ENCODE measurements at places on chromosomes 16 and 17.

DNA sequence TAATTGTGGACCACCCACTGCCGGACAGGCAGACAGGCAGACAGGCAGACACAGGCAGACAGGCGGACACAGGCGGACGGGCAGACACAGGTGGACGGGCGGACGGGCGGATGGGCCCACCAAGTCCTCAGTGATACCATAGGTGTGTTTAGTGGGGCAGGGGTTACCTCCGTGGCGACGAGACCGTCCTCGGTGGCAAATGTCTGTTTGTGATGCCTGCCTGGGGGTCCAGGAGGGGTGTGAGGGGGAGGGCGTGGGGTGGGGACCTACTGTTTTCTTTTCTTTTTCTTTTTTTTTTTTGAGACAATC is 76.7 kb downstream of the RTN4RL1 start:
- no peak for DNase-seq

- DNase-seq, result no peak
Measured at GRCh38 chr16:30368122-30368791, 2.0 kb downstream of the TBC1D10B start.

GRCh38 chr16:1057252-1057932 is 15.2 kb upstream of the SSTR5 start:
- DNase-seq, result peak; percentile 25

- no peak for DNase-seq
Measured at GRCh38 chr16:75861311-75862097, 135.2 kb upstream of the CPHXL start.

GRCh38 chr16:20860361-20860760 is 39.8 kb downstream of the DCUN1D3 start:
- DNase-seq, result no peak

GRCh38 chr17:61219460-61219859 is 180.2 kb upstream of the TBX2 start:
- no peak for DNase-seq

GRCh38 chr17:81200695-81201580 is 21.8 kb downstream of the CEP131 start:
- DNase-seq, result no peak

- DNase-seq, result no peak
Measured at GRCh38 chr17:40922239-40922638, 15.2 kb downstream of the KRT23 start.

- DNase-seq, result no peak
Measured at GRCh38 chr16:67202956-67203493, 4.1 kb downstream of the ELMO3 start.

DNA sequence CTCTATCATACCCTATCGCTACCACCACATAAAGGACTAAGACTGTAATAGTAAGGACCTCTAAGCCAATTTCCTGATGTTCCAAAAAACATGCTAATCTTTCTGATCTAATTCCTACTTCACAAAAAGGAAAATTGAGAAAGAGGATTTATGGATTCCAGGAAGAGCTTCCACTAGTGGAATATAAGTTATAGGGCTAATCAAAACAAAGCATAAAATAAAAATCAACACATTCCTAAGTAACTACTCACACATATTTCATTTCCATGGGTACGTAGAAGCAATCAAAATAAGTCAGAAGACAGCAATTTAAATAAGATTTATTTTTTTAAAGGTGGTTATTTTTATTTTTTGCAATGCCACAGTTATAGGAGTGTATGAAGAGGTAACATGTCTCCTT is 12.4 kb downstream of the CCDC43 start:
- DNase-seq, result no peak

DNA sequence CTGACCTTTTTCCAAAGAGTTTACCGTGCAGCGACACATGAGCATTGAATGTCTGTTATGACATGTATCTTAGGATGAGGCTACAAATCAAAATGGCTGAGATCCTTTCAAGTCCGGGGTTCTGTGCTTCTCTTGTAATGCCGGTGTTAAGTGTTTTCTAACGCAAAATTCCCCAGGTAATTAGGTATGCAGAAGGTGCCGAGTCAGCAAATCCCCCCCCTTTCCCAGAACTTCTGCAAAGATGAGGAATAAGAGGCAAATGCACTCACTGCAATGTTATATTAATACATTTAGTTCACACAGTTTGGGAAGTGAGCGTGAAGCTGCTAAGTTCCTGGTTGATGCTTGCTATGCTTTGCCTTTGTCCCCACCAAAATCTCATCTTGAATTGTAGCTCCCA is 36.3 kb upstream of the MLYCD start:
- DNase-seq, result no peak

DNA sequence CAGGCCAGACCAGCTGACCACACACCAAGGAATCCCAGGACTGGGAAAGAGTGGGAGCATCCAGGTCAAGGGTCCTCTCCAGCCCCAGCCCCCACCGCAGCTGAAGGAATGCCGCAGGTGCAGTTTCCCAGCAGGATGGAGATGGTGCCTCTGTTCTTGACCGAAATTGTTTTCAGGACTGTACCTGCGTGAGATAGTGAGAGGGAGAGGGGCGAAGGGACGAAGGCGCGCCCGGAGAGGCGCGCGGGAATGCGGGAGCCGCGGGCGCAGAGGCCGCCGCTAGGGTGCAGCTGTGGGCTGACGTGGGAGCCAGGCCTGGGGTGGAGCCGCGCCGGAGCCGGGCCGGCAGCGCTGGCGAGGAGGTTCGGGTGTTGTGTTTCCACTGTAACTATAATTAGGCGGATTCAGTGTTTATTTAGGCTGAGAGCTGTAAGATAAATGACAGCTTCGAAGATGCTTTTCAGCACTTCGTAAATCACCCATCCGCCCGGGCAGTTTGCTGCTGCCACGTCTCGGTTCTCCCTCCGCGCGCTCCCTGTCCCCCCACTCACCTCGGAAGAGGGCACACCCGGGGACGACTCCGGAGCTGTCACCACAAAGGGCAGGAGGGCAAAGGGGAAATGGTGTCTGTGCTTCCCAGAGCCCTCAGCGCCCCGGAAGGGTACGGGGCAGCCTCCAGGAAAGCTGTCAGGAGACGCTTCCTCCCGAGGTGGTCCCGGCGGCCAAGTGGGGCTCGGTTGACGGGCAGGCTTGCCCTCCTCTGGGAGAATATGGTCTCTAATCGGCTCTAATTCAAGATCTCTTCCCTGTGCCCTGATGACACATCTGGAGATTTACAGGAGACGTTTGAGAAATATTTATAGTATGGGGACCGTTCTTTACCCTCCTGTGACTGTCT is 38.2 kb downstream of the HOXB1 start:
- DNase-seq, result peak; percentile 36

GRCh38 chr16:2039274-2040031 is 8.2 kb downstream of the NTHL1 start:
- DNase-seq, result no peak

DNA sequence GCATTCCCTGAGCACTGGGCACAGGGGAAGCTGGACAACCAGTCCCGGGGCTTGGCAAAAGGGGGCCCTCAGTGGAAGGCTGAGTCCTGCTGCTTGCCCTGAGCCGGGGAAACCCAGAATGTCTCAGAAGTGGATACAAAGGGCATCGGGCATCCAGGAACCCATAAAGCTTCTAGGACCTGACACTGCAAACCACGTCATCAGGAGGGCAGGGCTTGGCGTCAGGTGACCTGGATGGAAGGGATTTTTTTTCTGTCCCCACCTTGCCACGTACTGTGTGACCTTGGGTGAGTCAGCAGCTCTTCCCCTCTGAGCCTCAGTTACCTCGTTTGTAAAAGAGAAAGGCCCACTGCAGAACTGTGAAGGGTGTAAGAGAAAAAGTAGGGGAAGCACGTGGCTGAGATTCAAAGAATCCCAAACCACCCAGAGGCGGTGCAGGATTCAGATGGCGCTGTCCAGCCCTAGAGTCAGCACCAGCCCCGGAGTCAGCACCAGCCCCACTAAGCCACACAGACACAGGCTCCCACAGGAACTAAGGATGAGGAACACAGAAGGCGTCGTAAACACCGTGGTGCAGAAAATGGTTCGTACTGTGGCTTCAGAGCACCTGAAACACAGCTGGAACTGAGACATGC is 53.7 kb downstream of the C16orf95 start:
- no peak for DNase-seq

DNA sequence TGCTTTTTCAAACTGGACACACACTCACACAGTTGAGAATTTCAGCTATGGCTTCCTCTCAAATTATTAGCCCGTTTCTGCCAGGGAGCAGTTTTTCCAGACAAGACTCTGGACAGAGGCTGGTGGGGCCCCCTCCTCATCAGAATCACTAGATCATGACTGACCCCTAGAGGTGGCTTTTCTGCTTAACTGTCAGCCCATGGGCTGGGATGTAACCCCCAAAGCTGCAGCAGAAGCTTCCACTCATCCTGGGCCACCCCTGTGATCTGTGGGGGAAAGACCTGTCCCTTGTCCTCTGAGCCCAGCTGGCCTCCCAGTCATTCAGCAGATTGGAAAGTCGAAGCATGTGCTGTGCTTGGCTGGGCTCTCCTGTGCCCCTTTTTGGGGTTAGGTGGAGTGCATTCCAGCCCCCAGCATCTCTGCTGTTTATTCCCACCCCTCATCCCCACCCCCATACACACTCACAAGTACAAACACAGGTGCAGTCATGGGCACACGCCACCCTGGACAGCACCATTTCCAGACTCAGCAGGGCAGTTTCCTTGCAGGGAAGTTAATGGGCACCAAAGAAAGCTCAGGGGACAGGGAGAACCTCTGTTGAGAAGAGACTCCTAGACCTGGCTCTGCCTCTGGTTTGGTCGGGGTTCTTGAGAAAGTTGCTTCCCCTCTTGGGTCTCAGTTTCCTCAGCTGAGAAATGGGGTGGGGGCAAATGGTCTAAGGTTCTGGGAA is 77.6 kb upstream of the RBL2 start:
- no peak for DNase-seq

DNA sequence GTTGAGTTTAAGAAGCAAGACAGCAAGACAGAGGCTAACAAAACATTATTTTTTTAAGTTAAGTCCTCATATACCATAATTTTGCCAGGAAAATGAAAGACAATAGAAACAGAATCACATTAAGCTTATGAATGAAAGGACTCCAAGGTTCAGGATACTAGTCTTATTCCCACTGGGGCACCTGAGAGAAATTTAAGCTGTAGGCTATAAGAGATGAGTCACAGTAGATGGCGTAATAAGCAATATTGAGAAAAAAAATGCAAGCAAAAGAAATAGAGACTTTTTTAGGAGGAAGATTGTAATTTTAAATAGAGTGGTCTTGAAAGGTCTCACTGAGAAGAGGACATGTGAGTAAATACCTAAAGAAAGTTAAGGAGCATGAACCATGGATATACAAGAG is 57.1 kb upstream of the KIF2B start:
- no peak for DNase-seq

GRCh38 chr16:81487301-81487720 is 42.7 kb downstream of the CMIP start:
- no peak for DNase-seq

DNA sequence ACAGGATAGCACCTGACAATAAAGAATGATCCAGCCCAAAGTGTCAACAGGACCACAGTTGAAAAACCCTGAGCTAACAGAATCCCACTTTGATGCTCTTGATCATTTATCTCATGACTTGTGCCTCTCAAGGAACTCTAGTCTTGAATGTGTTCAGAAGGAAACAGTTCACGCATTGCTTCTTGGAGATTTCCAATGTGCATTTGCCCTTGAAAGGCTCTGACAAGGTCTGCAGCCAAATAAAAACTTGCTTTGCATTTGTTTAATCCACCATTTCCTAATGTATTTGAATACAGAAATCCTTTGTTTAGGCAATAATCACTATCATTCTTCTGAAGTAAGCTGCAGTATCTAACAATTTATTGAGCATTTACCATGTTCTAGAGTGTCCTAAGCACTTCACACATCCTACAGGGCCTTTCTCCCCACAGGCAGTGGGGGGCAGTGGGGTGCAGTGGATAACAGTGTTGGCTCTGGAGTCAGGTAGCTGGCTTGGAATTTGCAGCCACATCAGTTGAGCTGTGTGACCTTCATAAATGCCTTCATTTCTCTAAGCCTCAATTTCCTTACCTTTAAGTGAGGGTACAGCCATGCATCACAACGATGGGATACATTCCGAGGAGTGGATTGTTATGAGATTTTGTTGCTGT is 239.7 kb downstream of the XYLT1 start:
- no peak for DNase-seq

DNA sequence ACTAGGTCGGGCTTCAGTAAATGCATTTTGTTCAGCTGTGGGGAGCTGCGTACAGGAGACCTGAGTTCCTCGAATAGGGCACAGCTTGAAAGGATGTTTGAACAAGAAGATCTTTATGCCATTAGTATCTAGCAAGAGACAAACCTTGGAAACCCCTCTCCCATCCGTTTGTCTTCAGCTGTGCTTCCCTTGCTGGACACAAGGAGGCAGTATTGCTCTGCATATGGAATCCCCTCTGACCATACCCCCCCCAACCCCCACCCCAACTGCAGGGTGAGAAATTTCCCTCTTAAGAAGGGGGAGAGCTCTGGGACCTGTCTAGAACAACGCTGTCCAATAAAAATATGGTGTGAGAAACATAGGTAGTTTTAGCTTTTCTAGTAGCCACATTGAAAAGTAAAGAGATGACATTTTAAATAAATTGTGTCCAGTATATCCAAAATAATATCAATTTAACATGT is 1.6 kb downstream of the MRM1 start:
- peak; percentile 26 for DNase-seq

DNA sequence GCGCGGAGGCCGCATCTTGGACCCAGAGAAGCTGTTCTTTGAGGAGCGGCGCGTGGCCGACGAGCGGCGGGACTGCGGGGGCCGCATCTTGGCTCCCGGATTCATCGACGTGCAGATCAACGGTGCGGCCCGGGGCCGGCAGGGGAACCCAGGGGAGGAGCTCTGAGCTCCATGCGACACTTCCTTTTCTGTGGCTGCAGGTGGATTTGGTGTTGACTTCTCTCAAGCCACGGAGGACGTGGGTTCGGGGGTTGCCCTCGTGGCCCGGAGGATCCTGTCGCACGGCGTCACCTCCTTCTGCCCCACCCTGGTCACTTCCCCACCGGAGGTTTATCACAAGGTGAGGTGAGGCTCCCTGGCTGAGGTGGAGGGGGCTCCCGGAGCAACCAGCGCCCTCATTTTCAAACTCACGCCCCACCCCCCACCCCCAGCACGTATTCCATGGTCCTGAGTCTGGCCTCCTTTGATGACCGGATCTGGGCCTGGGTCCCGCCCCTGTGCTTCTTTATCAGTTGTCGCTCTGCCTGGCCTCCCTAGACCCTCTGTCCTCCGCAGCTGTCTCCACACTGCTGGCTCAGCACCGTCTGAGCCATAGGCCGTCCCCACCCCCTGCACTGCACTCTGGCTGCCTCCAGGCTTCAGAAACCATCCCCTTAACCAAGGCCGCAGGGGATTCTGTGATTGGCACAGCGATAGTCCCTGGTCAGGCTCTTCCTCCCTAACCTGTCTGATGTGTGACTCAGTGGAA is 787 bp downstream of the AMDHD2 start:
- DNase-seq, result no peak

Data from stimulated activated CD8-positive, alpha-beta memory T cell treated with anti-CD3 and anti-CD28 coated beads, Interleukin-7, amount 100 ng/mL, for 1 hour (primary cell).